ENCODE measurements at places on chromosomes 16 and 17.

- no peak for DNase-seq
These were observed 3.3 kb upstream of the LAT start for GRCh38 chr16:28981517-28981916.

DNA sequence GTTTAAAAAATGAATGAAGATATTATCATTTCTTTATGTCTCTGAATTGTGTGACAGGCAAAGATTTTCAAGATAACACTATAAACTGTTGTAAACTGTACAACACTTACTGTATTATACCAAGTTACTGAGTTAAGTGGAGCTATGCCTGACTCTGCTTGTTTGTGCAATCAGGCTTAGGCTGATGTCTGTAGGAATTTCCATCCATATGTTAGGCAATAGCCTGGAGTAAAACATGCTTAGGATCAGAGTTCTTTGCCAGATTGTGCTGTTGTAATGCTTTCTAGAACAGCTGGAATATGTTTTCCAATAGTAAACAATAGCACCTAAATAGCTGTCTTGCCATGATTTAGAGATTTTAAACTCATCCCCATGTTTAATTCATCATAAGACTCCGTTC lies 1496.7 kb downstream of the CDH11 start:
- DNase-seq, result no peak

- DNase-seq, result peak; percentile 77
These were observed 19.1 kb downstream of the CUEDC1 start for GRCh38 chr17:57935833-57936807.

- no peak for DNase-seq
These were observed 6.2 kb upstream of the CYB561 start for GRCh38 chr17:63452046-63452961.

- no peak for DNase-seq
These were observed 5.0 kb upstream of the BCL6B start for GRCh38 chr17:7017827-7018200.

DNA sequence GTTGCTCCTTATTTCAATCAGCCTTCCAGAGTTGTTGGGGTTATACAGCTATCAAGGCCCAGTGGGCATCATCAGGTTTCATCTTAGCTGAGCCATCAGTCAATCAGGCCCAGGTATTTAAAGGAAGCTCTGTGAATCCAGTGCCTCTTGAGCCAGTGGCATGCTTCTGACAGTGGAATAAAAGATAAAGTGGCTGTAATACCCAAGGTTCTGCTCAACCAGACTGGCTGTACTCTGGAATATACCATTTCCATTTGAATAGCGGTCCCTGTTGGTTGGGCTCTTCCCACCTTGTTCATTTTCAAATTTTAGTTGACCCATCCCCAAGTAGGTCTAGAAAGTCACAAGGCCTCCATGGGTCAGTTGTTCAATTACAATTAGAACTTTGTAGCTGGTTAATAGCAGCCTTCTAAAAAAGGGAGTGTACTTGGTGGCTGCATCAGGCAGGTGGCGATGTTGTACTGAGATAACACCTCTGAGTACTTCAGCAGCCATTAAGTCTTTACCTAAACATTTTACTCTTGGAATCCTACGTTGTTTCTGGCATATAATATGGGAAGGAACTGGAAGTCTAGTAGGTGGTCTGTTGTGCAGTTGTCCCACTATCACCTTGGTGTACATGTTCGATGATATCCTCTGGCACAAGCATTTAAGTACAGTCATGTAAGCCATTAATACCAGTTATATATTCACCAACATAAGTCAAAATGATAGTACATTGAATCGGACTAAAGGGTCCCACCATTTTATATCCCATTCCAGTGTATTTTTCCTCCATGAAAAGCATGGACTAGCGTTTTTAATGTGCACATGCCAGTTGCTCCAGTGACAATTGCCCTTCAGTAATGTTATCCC lies 294.1 kb downstream of the BCAS3 start:
- no peak for DNase-seq

GRCh38 chr16:53132406-53132805 lies 77.6 kb downstream of the CHD9 start:
- DNase-seq, result no peak

DNA sequence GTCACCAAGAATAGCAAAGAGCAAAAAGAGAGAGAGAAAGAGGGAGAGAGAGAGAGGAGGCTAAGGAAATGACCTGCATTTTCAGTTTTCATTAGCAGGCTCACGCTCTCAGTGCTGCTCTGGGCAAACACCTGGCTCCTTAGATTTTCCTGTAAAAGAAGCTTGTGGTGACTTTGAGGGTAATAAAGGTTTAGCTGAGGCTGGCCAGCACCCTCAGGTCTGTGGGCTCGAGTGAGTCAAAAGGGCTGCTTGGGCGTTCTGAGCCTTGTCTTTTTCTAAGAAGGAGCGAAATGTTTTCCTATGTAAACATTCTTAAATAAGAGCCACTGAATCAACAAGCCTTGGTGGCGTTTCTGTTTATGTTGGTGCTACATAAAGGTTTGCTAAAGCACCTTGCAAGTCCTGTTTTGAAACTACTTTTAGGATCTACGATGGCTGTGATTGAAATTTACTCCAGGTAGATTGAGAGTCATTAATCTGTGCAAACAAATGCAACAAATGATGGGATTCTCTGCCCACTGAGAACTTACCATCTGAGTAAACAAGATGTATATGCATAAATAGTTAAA lies 38.8 kb downstream of the SHISA6 start:
- no peak for DNase-seq

- DNase-seq, result no peak
These were observed 9.0 kb upstream of the TBC1D3B start for GRCh38 chr17:36185416-36185815.

DNA sequence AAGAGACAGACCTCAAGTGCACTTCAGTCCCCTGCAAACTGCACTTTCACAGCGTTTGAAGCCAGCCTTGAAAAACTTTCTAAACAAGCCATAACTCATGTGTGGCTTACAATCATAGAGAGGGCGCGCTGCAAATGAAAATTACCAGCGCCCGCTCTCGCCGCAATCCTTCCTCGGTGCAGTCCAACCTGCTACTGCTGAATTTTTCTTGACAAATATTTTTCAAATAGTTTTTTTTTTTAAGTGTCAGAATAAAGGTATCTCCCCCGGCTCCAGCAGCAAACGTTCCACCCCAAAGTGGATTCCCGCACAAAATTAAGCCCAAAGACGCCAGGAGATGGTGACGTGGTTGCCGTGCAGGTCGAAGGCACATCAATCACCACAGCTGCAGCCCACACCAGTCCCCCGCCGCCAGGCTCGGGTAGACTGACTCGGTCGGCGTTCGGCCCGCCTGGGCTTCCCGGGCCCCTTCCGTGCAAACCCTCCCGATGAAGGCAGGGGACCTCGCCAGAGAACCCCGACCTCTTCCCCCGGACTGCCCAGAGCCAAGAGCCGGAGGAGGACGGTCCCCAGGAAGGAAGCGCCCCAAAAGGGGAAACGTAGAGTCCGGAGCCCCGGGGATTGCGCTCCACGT lies 630 bp downstream of the GRB2 start:
- DNase-seq, result no peak

DNA sequence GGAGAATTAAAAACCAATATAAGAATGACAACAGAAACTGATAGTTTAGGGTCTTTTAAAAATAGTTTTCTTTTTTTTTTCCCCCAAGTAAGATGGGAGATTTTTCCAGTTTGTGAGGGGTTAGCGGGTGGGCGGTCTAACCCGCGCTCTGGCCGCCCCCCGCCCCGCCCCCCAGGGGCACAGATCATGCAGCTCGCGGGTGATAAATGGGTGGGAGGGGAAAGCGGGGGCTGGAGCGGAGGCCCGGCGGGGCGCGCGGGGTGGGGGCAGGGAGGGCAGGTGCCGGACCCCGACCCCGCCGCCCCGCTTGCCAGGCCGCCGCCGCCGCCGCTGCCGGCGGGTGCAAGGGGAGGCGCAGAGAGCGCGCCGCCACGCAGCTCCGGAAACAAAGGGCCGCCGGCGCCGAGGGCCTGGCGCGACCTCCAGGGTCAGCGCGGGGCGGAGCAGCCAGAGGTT lies 60.1 kb upstream of the GSE1 start:
- no peak for DNase-seq

- no peak for DNase-seq
These were observed 2.0 kb downstream of the AOC3 start for GRCh38 chr17:42853004-42853403.

DNA sequence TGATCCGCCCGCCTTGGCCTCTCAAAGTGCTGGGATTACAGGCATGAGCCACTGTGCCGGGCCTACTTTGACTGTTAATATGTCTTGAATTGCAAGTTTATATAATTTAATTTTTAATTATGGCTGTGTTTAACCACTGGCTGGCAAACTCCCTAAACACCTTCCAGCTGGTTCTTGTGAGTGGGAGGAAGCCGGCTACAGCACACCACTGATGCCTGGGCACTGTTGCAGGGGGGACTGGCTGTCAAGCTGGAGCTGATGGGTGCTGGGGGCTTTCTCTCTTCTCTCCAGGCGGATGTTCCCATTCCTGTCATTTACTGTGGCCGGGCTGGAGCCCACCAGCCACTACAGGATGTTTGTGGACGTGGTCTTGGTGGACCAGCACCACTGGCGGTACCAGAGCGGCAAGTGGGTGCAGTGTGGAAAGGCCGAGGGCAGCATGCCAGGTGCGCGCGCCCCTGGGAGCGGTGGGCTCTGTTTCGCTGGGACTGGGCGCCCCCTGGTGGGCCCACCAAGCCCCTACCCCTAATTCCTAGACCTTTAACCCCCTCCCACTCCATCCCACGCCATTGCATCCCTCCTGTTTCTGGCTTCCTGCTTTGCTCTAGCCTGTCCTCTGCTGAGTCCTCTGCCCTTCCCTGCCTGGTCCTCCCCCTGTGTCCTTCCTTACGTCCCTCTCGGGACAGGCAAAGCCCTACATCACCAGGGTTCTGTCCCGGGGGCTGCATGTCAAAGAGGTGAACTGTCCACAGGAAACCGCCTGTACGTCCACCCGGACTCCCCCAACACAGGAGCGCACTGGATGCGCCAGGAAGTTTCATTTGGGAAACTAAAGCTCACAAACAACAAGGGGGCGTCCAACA lies 9.5 kb downstream of the TBX21 start:
- no peak for DNase-seq

GRCh38 chr17:70668276-70668937 lies 499.1 kb downstream of the KCNJ2 start:
- DNase-seq, result no peak

GRCh38 chr17:28041844-28042656 lies 427 bp upstream of the NLK start:
- DNase-seq, result no peak

DNA sequence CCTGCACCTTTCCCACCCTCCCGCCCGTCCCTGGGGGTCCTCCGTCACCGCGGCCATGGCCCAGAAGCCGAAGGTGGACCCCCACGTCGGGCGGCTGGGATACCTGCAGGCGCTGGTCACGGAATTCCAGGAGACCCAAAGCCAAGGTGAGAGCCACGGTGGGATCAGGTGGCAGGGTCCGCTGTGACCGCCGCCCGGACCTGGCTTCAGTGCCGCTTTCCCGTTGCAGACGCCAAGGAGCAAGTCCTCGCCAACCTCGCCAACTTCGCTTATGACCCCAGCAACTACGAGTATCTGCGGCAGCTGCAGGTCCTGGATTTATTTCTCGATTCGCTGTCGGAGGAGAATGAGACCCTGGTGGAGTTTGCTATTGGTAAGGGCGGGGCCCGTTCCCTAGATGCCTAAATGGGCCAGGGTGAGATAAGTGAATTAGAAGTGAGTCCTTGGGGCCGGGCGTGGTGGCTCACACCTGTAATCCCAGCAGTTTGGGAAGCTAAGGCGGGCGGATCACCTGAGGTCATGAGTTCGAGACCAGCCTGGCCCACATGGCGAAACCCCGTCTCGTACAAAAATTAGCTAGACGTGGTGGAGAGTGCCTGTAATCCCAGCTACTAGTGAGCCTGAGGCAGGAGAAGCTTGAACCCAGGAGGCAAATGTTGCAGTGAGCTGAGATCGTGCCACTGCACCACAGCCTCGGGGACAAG lies 617 bp downstream of the ARMC7 start:
- DNase-seq, result no peak

GRCh38 chr17:142102-142661 lies 4.8 kb downstream of the SCGB1C2 start:
- no peak for DNase-seq

DNA sequence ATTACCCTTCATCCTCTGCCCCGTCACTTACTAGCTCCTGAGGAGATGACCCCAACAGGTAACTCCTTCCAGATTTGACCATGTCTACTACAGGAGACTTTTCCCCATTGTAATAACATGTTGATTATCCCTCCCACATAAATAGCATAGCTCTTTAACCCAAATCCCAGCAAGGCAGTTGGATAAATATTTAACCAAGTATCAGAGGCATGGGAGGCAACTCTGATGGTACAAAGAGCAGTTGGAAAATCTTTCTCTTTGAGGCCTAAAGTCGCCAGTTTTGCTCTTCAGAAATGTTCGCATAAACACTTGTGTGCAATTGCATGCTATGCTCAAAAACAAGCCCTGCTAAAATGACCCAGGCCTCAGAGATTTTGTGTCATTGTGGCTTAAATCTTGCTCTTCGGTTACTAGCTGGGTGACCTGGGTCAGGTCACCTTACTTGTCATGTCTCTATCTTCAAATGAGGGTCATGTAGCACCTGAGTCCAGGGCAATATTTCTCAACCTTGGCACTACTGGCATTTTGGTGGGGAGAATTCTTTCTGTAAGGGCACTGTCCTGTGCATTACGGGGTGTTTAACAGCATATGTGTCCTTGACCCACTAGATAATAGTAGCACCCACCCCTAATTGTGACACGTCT lies 48.8 kb downstream of the HSD17B2 start:
- no peak for DNase-seq

All from D721Med (cell line).